CD4-positive, CD25-positive, alpha-beta regulatory T cell (primary cell): ENCODE measurements at places on chromosomes 1 and 21. TPM values are rescaled to one million over a fixed set of nuclear protein-coding genes. Genes with fewer than 3 reads are reported as not detected.
A peak's percentile ranks its signal among the peaks of the same experiment; 100 is the strongest.

DNA sequence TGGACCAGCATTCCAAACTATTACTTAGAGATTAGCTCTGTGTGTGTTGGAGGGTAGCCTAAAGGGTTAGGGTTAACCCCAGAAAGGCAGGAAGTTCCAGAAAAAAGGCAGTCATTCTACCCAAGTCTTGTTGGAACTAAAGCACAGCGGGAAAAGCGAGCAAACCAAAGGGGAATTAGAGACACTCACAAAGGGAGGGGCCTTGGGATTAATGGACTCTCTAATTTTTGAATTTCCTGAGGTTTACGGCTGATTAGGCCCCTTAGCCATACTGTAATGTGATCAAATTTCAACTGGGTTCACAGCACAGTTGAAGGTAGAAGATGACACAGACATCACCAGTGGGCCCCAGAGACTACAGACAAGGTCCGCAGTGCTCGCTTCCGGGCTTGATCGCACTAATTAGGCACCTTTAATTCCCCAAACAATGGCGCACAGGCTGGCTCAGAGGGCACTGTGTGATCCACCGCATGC is 28.3 kb downstream of the CAPZB start:
- peaks cover 89% of the 10 kb centered on the region for H3K4me1 ChIP-seq
- H3K36me3 ChIP-seq: no peaks in the 10 kb centered on the region
- H3K27ac ChIP-seq: no peak overlapping the region
- no peak for DNase-seq

- H3K27ac ChIP-seq: no peak overlapping the region
- H3K4me3 ChIP-seq: no peak overlapping the region
- H3K27me3 ChIP-seq: no peaks in the 10 kb centered on the region
- no peak for DNase-seq
These were observed 4.5 kb downstream of the IER5 start for GRCh38 chr1:181092883-181093458.

- no peak overlapping the region for H3K27ac ChIP-seq
- H3K4me1 ChIP-seq: no peaks in the 10 kb centered on the region
- no peak for DNase-seq
- no peak overlapping the region for H3K4me3 ChIP-seq
These were observed 46.7 kb upstream of the FBXO28 start for GRCh38 chr1:224067207-224067606.

DNA sequence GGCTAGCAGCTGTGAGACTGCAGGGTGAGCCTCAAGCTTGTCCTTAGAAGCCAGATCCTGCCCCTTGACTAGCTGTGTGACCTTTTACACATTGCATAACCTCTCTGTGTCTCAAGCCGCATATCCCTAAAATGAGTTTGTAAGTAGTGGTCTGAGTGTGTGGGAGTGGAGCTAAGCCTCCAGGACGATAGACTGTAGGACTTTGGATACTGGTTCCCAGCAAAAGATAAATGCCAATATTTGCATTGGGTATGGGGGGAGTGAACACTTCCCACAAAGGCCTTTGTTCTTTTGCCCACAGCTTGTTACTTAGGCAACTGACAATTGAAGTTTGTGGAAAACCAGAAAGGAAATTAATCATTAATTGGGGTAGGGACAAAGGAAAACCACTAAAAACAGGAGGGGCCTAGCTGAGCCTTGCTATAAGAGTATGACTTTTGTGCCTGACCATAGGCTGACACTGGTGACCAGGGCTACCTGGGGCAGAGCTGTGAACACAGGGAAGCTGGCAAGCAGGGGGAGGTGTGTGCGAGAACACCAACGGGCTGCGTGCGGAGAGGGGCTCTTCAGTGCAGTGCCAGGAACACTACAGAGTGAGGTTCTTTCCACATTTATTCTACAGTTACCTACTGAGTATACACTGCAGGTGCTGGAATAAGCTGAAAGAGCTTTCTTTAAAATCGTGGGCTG is 102.4 kb upstream of the ETV3 start:
- DNase-seq: no peak
- no peak overlapping the region for H3K27ac ChIP-seq
- H3K4me1 ChIP-seq: no peaks in the 10 kb centered on the region
- H3K27me3 ChIP-seq: peaks cover under 1% of the 10 kb centered on the region
- no peaks in the 10 kb centered on the region for H3K36me3 ChIP-seq

DNA sequence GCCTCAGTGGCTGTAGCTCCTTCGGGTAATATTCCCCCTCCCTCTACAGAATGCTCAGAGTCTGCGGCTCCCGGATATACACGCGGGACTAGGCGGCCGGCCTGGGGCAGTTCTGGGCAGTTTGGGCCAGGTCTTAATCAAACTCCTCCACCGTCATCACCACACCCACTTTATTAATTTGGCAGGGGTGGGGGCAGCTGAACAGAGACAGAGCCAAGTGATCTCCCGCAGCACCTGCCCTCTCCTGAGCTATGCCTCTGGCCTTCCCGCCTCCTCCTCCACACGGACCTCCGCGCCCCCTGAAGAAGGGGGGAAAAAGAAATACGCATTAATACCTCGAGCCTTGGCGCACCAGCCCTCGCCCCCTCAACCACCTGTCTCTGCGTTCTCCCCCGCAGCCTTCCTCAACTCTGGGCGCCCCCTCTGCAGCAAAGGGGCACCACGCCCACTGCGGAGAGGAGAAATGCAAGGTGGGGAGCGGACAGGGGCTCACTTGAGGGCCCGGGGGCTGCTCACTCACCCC is 42.6 kb downstream of the CD34 start:
- H3K27ac ChIP-seq: peak overlapping the region; percentile 81
- H3K27me3 ChIP-seq: no peaks in the 10 kb centered on the region
- H3K4me1 ChIP-seq: peaks cover 81% of the 10 kb centered on the region
- DNase-seq: peak; percentile 16
- peak overlapping the region; percentile 95 for H3K4me3 ChIP-seq
- H3K36me3 ChIP-seq: peaks cover 7% of the 10 kb centered on the region

PTPRU gene
- not detected for polyA plus RNA-seq

- H3K27ac ChIP-seq: no peak overlapping the region
- no peak for DNase-seq
- H3K27me3 ChIP-seq: no peaks in the 10 kb centered on the region
These were observed 1041.3 kb upstream of the ADGRL4 start for GRCh38 chr1:80047791-80048190.

DNA sequence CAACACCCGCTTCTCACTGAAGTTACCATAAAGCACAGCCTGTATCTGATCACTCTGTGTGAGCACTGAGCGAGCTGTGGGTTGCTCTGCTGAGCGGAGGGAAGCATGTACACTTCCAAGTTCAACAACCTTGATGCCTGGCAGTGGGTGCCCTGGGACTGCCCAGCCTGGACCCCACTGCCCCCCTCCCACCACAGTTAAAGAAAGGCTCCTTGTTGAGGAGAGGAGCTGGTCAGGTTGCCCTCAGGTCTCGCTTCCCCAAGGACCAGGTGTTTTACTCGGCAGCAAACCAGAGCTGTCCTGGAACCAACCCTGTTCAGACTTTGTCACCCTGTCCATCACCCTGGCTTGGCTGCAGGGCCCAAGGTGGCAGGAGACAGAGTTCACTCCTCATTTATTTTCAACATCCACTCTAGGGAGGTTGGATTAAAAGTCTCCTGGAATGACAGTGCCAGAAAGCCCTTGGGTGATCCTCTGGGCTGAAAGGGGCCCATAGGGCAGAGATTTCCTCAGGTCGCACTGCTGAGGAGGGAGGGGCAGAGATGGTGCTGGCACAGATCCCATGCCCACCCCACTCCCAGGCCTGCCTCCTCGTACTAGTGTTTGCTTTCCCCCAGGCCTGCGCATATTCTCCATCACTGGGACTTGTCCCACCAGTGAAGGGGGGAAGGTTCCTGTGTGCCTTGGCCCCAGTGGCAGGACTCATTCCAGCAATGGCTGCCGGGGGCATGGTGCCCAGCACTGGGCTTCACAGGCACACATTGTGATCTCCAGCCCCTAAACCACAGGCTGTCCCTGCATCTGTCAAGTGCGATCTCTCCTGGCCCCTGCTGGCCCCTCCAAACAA is 101.7 kb downstream of the TRABD2B start:
- DNase-seq: no peak
- H3K4me1 ChIP-seq: no peaks in the 10 kb centered on the region
- no peak overlapping the region for H3K4me3 ChIP-seq
- no peaks in the 10 kb centered on the region for H3K27me3 ChIP-seq

DNA sequence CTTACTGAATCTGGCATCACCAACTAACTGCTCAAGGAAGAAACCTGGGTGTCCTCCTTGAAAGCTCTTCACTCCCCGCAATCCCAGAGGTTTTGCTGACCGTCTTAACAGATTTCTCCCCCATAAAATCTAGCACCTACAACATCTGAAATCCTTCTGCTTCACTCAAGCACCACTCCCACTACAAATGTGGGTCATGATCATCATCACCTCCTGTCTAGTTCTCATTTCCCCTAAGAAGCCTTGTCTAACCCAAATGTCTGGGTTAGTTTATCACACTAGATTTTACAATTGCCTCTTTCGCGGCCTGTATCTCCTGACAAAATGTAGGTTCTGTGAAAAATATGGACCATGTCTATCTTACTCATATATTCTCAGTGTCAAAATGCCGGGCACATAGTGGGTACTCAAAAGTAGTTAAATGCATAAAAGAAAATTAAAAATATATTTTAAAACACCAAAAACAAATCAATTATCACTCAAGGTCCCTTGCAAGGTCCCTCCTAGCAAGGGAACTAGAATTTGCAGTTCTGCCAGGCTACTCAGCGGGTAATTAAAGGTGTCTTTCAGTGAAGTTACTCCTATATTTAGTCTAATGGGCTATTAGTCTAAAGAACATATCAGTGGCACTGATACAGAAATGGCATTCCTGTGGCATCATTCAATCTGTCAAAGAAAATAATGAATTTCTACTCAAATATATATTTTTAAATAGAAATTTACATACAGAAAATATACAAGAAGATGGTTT is 19.6 kb downstream of the C21orf91 start:
- peaks cover 67% of the 10 kb centered on the region for H3K4me1 ChIP-seq
- peaks cover 10% of the 10 kb centered on the region for H3K36me3 ChIP-seq
- no peaks in the 10 kb centered on the region for H3K27me3 ChIP-seq
- H3K4me3 ChIP-seq: peak overlapping the region; percentile 46

- H3K27ac ChIP-seq: no peak overlapping the region
- H3K4me1 ChIP-seq: no peaks in the 10 kb centered on the region
- H3K27me3 ChIP-seq: no peaks in the 10 kb centered on the region
- no peak overlapping the region for H3K4me3 ChIP-seq
These were observed 481.0 kb downstream of the OMA1 start for GRCh38 chr1:58065520-58065919.

GRCh38 chr21:32336711-32337110 is 38.1 kb downstream of the MRAP start:
- H3K4me3 ChIP-seq: no peak overlapping the region
- no peak overlapping the region for H3K27ac ChIP-seq
- DNase-seq: no peak
- H3K4me1 ChIP-seq: no peaks in the 10 kb centered on the region

DNA sequence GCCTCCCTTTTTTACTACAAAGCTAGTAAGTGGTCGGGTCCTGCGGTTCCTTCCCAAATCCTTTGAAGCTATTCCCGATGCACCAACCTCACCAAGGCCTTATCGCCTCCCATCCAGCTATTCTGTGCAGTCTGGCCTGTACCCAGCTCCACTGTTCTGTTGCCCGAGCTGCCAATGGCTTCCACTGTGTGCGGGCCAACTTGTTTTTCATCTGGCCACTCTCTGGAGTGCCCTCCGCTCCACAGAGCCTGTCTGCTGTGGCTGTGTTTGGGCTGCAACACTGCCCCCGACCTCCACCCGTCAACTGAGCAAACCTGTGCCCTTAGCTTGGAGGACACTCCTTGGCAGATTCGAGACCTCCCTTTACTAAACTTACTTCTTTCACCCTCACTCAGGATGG is 125.0 kb downstream of the KIAA0319L start:
- no peak overlapping the region for H3K27ac ChIP-seq
- no peak for DNase-seq
- H3K36me3 ChIP-seq: peaks cover 35% of the 10 kb centered on the region
- no peaks in the 10 kb centered on the region for H3K27me3 ChIP-seq
- H3K4me3 ChIP-seq: no peak overlapping the region

PTGS2 gene
- polyA plus RNA-seq: not detected

DNA sequence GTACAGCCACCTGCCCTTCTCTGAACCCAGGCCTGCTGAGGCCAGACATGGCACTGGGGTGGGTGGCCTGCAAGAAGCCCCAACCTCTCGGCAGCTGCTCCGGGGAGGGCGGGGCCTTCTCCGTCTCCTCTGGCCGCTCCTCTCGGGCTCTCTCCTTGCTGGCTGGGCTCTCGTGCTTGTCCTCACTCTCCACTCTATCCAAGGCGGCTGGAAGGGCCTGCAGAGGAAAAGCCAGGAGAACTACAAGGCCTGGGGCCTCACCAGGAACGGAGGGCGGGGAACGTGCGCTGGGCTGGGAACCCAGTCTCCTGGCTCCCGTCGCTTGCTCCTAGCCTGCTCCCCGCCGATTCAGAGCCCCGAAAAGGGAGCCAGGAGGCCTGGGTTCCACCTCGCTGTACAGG is 59.1 kb downstream of the CHD5 start:
- peaks cover 2% of the 10 kb centered on the region for H3K27me3 ChIP-seq
- no peaks in the 10 kb centered on the region for H3K36me3 ChIP-seq
- no peak for DNase-seq
- H3K27ac ChIP-seq: no peak overlapping the region
- H3K4me3 ChIP-seq: no peak overlapping the region

DNA sequence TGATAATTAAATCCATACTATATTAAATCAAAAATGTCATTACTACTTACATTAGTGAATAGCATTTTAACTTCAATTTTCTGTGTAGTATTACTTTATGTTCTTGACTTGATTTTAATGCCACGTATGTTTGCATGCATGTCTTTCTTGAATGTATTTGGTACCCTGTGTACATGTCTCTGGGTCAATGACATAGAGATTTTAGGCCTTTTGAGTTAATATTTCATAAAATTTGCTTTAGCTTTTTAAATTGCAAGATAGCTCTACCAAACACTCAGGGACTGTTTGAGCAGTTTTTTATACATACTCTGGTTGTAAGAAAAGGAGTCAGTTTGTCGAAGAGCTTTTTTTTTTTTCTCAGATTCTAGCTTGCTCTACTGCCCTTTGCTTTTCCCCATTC is 1.5 kb downstream of the MLLT11 start:
- H3K27ac ChIP-seq: no peak overlapping the region
- DNase-seq: no peak

OR2L2 gene
- polyA plus RNA-seq: not detected

CLDN19 gene
- not detected for polyA plus RNA-seq

DNA sequence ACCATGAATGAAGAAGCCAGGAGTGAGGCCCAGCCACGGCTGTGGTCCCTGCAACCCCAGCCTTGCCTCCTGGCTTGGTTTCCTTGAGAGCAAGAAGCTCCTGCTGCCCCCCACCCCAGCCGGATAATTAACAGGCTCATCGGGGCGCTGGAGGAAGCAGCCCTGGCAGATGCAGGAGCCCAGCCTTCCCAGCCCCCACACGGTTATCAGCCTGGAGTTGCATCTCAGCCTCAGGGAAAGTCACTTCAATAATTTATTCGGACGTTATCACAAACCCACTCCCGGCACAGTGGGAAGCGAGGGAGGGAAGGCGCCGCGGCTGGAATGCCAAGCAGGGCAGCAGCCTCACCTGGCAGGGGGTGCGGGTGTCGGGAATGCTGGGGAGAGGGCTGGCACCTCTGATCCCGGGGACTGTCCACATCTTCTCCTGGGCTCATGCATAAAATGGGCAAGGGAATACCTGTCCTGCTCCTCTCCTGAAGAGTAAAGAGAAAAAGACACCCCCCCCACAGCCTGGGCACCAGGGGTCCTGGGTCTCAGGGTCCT is 43.3 kb upstream of the LRP8 start:
- no peak overlapping the region for H3K4me3 ChIP-seq
- H3K27me3 ChIP-seq: no peaks in the 10 kb centered on the region
- DNase-seq: no peak
- H3K27ac ChIP-seq: no peak overlapping the region
- no peaks in the 10 kb centered on the region for H3K36me3 ChIP-seq
